CD4-positive, alpha-beta T cell (primary cell): ENCODE measurements at places on chromosomes 6 and 20. TPM values are rescaled to one million over a fixed set of nuclear protein-coding genes. Genes with fewer than 3 reads are reported as not detected.

Gene EEF1E1
- 11.2 TPM for total RNA-seq

GRCh38 chr6:44651604-44652003, 264.1 kb downstream of the CDC5L start:
- no peak for DNase-seq
- no peak overlapping the region for H3K4me3 ChIP-seq
- peaks cover 10% of the 10 kb centered on the region for H3K4me1 ChIP-seq

- DNase-seq: no peak
- no peak overlapping the region for H3K27ac ChIP-seq
- H3K4me3 ChIP-seq: no peak overlapping the region
- no peaks in the 10 kb centered on the region for H3K4me1 ChIP-seq
- H3K36me3 ChIP-seq: no peaks in the 10 kb centered on the region
These were observed 56.8 kb downstream of the KHDRBS2 start for GRCh38 chr6:62229231-62229630.

GRCh38 chr6:158987657-158988056, 12.3 kb downstream of the RSPH3 start:
- H3K36me3 ChIP-seq: no peaks in the 10 kb centered on the region
- H3K4me3 ChIP-seq: no peak overlapping the region
- DNase-seq: no peak
- peaks cover 5% of the 10 kb centered on the region for H3K4me1 ChIP-seq
- H3K27me3 ChIP-seq: no peaks in the 10 kb centered on the region

Gene NT5E
- total RNA-seq: 2.7 TPM

GRCh38 chr6:119686644-119687043, 337.1 kb upstream of the MAN1A1 start:
- H3K36me3 ChIP-seq: no peaks in the 10 kb centered on the region
- H3K4me1 ChIP-seq: no peaks in the 10 kb centered on the region
- H3K27ac ChIP-seq: no peak overlapping the region
- no peaks in the 10 kb centered on the region for H3K27me3 ChIP-seq

DNA sequence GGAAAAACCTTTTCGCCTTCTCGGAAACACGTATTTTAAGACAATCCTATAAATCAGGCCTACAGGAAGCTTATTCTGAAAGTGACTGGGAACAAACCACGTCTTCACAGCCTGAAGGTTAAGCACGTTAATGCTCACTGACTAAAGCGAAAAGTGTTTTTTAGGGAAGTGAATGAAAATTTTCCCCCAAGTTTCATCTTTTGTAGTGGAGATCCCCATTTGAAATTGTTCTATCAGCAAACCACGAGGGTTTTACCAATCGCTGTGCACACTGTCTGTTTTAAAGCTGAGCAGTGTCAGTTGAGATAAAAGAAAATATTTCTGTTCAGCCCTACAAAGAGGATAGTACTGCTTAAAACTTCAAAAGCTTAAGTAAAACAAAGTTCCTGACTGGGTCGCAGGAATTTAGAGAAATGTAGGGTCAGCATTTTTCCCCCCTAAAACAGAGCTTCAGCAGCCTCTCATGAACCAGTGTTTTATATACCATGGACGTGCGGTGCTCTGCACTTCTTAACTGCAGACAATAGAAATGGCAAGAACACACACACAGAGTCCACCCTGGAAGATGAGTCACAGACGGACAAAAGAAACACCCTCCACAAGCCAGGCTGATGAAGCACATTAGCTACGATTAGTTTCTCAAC, 34.9 kb downstream of the SLC22A23 start:
- no peaks in the 10 kb centered on the region for H3K36me3 ChIP-seq
- H3K27ac ChIP-seq: no peak overlapping the region
- no peak for DNase-seq
- H3K27me3 ChIP-seq: no peaks in the 10 kb centered on the region
- H3K4me3 ChIP-seq: no peak overlapping the region
- H3K4me1 ChIP-seq: no peaks in the 10 kb centered on the region

- peaks cover 20% of the 10 kb centered on the region for H3K4me1 ChIP-seq
- H3K27ac ChIP-seq: peak overlapping the region; percentile 99
- H3K27me3 ChIP-seq: no peaks in the 10 kb centered on the region
These were observed 710 bp downstream of the BTBD9 start for GRCh38 chr6:38638941-38639497.

DNA sequence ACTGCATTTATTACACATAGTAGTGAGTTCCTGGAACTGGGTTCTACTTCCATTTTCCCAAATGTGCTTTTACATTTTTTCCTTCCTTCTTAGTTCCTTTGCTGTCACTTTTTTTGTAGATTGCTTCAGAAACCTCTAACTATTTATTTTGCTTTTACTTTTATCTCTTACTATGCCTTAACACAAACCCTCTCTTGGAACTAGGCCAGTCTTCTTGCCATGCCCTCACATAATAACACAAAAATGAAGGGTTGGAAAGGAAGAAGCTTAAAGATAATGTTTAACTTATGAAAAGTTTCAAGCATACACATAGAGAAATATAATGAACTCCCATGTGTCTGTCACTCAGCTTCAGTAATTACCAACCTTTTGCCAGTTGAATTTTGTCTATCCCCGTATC, 27.1 kb downstream of the TOP1 start:
- peaks cover 19% of the 10 kb centered on the region for H3K4me1 ChIP-seq
- no peak for DNase-seq
- no peak overlapping the region for H3K27ac ChIP-seq
- no peaks in the 10 kb centered on the region for H3K36me3 ChIP-seq
- no peaks in the 10 kb centered on the region for H3K27me3 ChIP-seq

DNA sequence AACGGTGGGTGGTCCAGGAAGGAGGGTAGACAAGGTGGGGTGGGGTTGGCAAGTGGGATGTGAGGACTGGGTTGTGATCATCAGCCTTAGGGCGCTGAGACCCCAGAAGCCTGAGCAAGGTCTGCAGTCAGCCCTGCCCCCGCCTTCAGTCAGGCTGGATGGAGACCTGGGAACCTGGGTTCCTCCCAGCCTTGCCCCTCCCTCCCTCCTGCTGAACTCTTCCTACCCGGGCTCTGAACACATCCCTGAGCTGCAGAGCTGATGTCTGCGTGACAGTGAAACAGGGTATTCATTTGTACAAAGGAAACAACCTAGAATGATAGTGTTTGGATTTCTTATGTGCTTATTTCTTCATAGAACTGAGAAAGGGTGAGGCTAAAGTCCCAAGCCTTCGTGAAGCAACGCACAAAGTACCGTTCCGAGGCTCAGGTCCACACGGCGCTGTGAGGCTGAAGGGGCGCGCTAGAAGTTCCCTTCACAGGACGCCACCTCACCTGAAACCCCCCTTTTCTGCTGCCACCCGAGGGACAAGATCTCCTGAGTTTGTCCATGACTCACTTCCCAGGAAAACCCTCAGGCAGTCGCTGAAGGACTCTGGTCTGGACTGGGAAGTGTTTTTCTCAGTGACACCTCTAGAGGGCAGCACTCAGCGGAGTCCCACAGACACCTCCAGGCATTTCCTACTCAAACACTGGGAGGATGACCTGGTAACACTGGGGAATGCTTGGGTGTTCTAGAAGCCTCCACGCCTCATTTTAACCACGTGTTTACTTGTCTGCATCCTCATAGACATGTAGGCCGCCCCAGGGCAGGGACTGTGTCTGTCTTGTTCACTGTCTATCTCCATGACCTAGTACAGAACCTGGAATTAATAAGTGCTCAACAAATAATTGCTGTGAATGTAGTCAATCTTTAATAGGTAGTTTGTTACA, 1.2 kb downstream of the GSTA5 start:
- H3K4me1 ChIP-seq: peaks cover 6% of the 10 kb centered on the region
- no peak overlapping the region for H3K4me3 ChIP-seq
- DNase-seq: peak; percentile 17
- no peak overlapping the region for H3K27ac ChIP-seq

DNA sequence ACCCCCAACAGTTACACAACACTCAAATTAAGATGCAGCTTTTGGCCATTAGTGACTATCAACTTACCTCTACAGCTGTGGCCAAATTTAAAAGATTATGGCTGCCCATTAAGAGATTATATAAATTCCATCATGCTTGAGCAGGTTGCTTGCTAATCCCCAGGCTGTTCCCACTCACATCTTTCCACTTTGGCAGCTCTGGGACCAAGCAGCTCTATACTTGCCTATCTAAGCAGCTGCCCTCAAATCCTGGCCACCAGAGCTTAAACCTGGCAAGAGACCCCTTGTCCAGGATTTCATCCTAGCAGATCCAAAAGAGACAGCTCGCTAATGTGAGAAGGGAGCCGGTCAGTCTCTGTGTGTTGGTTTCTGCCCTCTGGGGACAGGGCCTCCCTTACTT, 127.9 kb downstream of the SLC23A2 start:
- H3K27me3 ChIP-seq: no peaks in the 10 kb centered on the region
- no peak overlapping the region for H3K4me3 ChIP-seq
- peaks cover 42% of the 10 kb centered on the region for H3K36me3 ChIP-seq
- no peak for DNase-seq
